ENCODE measurements at places on chromosomes 11 and 22.

DNA sequence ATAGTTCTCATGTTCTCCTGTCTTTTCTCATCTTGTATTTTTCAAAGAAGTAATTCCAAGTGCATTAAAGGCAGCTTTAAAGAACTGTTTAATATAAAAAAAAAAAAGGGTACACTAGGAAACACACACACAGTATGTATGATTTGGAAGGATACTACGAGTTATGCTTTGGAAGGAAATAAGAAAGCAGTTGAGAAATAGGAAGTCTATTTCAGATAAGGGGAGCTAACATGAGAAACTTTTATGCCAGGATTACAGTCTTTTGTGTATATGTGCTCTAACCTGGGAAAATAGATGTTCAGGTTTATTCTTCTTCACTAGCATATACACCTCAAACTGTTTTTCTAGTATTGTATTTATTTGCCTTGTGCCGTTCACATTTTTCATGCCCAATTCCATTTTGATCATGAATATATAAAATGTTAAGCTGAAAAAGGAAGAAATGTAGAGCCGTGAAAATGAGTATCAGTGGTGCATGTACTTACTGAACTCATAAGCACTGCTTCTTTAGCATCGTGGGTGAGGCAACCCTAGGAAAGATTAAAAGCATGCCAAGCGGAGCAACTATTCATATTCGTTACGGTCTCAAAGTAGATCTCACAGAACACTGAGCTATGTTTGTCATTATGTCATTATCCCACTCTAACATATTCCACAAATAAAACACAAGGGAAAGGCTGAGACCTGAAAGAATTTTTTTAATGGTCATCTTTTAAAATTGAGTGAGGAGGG is 59.6 kb downstream of the GUCY1A2 start:
- H3K27ac ChIP-seq: no peak overlapping the region
- H3K4me3 ChIP-seq: no peak overlapping the region
- H3K36me3 ChIP-seq: no peaks in the 10 kb centered on the region
- no peak for DNase-seq
- H3K4me1 ChIP-seq: no peaks in the 10 kb centered on the region

GRCh38 chr11:76823481-76824028 is 37.2 kb upstream of the ACER3 start:
- no peaks in the 10 kb centered on the region for H3K27me3 ChIP-seq
- DNase-seq: no peak
- no peak overlapping the region for H3K4me3 ChIP-seq
- H3K27ac ChIP-seq: no peak overlapping the region
- no peaks in the 10 kb centered on the region for H3K36me3 ChIP-seq
- no peaks in the 10 kb centered on the region for H3K4me1 ChIP-seq

DNA sequence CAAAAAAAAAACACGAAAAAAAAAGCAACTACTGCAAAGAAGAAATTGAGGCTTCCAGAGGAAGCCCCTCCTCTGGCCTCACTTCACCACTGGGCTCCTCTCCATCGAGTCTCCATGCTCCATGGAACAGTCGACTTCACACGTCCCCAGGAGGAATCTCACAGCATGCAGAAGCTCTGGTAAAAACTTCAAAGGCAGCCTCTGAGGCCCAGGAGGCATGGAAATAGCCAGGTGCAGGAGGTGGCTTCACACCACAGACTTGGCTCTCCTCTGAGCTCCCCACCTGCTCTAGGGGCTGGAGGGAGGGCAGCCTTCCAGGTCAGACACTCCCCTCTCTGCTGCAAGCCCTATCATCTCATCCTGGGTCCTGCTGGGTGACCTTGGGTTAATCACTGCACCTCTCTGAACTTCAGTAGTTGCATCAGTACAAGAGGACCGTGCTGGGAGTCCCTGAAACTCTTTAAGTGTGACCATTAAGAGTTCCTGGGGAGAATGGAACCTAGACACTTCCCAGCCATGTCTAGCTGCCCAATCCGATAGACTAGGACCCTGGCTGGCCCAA is 8.2 kb downstream of the PDE2A start:
- H3K27ac ChIP-seq: no peak overlapping the region
- H3K36me3 ChIP-seq: no peaks in the 10 kb centered on the region
- DNase-seq: no peak
- no peaks in the 10 kb centered on the region for H3K4me1 ChIP-seq
- H3K4me3 ChIP-seq: no peak overlapping the region

DNA sequence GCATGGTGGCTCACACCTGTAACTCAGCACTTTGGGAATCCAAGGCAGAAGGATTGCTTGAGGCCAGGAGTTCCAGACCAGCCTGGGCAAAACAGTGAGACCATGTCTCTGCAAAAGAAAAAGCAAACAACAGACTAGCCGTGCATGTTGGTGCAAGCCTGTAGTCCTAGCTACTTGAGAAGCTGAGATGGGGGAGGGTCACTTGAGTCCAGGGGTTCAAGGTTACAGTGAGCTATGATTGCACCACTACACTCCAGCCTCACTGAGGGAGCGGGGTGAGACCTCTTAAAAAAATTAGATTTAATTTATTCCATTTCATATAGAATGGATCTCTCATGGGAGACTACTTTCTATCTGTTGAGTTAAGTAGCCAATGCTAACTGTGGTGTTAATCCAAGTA is 50.4 kb downstream of the DDX10 start:
- DNase-seq: no peak
- no peaks in the 10 kb centered on the region for H3K27me3 ChIP-seq
- H3K4me1 ChIP-seq: no peaks in the 10 kb centered on the region
- peaks cover 29% of the 10 kb centered on the region for H3K36me3 ChIP-seq

DNA sequence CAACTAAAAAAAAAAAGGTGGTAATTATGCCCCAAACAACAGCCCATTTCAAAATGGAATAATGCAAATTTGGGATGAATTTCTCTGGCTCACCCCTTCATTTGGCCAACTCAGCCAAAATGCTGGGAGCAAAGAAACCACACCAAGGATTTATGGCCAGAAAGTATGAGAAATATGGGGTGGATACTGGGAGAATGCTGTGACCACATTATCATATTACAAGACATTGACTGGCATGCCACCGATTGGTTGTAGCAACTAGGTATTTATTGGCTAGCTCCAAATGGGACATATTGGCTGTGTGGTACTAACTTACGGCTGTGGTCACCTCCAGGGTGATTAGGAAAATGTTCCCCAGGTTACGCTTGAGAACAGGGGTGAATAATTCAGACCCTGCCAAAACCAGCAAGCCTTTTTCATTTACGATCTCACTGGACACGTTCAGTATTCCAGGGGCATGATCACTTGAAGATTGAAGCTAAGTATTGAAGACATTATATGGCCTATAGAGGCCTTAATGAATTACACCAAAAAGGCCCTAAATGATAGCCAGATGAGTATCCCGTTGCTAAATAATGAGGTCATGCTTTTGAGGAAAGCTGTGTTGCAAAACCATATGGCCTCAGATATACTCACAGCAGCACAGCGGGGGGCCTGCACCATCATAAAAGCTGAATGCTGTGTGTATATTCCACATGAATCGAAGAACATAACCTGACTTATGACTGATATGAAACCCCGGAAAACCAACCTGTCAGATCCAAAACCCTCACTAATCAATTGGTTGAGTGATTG is 3.8 kb upstream of the FDX1 start:
- H3K36me3 ChIP-seq: no peaks in the 10 kb centered on the region
- DNase-seq: no peak
- H3K4me3 ChIP-seq: no peak overlapping the region
- H3K27ac ChIP-seq: no peak overlapping the region

- no peaks in the 10 kb centered on the region for H3K36me3 ChIP-seq
- H3K4me1 ChIP-seq: no peaks in the 10 kb centered on the region
- DNase-seq: no peak
- H3K27ac ChIP-seq: no peak overlapping the region
- H3K27me3 ChIP-seq: no peaks in the 10 kb centered on the region
- no peak overlapping the region for H3K4me3 ChIP-seq
Measured at GRCh38 chr11:88886796-88887195, 179.0 kb downstream of the GRM5 start.

DNA sequence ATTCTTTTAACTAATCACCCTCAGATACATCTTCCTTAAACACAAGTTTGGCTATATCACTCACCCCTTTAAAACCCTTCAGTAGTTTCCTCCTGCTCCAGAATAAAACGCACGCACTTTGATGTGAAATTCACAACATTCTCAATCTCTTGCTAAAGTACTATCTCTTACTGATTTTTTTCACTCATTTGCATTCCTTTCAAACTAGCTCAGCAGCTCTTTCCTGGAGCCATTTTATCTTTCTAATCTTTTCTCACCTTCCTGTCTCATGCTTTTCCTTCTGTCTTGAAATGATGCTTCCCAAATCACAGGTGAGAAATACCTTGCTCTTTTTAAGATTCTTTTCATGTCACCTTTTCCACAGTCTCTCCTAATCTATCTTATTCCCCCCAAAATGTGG is 1074.4 kb downstream of the DLG2 start:
- no peaks in the 10 kb centered on the region for H3K36me3 ChIP-seq
- H3K4me1 ChIP-seq: no peaks in the 10 kb centered on the region
- DNase-seq: no peak
- no peaks in the 10 kb centered on the region for H3K27me3 ChIP-seq
- no peak overlapping the region for H3K4me3 ChIP-seq

- no peaks in the 10 kb centered on the region for H3K36me3 ChIP-seq
- H3K4me3 ChIP-seq: no peak overlapping the region
- no peaks in the 10 kb centered on the region for H3K4me1 ChIP-seq
- no peaks in the 10 kb centered on the region for H3K27me3 ChIP-seq
- DNase-seq: no peak
Measured at GRCh38 chr11:109308551-109308950, 113.4 kb upstream of the C11orf87 start.

DNA sequence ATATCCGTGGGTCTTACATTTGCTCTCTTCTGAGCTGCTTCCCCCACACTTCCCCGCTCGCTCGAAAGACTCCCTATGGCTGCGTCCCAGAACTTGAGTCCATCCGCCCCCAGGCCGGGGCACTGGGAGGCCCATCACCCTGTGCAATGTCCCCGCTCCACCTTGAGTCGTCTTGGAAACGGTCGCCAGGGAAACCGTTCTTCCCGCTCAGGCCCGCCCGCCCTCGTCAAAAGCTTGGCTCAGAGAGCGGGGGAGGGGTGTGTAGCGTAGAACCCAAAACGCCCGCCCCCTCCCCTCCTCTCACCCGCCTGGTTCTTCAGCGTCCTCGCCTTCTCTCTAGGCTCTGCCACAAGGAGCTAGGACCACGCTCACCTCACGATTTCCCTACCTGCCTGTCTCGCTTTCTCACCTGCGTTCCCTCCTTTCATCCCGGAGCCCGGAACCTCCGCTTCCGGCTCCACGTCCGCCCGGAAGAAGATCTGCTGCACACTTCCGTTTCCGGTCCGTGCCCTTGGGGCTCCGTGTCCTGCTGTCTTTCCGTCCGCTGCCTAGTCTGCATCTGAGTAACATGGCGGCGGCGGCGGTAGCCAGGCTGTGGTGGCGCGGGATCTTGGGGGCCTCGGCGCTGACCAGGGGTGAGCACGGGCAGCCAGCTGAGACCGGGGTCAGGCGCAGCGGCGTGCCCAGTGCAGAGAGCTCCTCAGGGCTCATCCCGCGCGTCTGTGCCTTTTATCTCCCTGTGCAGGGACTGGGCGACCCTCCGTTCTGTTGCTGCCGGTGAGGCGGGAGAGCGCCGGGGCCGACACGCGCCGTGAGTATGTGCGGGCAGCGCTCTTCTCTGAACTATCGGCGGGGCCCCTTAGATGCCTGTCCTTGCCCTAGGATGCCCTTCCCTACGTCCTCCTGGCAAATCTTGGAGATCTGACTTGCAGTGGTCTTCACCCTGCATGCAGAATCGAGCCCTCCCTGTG is at the start of the genes KBTBD4 and NDUFS3:
TSS of gene KBTBD4 (minus strand) at position 447 of the 971 bp plus-strand sequence. CDS start at position 428, 19 bp downstream.
TSS of gene NDUFS3 (plus strand) at position 551 of the 971 bp plus-strand sequence. CDS start at position 569, 18 bp downstream.
- peak within 1 kb of the TSS; percentile 93 for H3K4me3 ChIP-seq
- peaks cover 14% of the 10 kb centered on the region for H3K4me1 ChIP-seq
- H3K27ac ChIP-seq: peak within 1 kb of the TSS; percentile 75
- H3K36me3 ChIP-seq: peaks cover 44% of the 10 kb centered on the region
- peak; percentile 92 for DNase-seq

- H3K27me3 ChIP-seq: no peaks in the 10 kb centered on the region
- no peak for DNase-seq
- no peak overlapping the region for H3K4me3 ChIP-seq
- no peak overlapping the region for H3K27ac ChIP-seq
- no peaks in the 10 kb centered on the region for H3K36me3 ChIP-seq
- peaks cover 2% of the 10 kb centered on the region for H3K4me1 ChIP-seq
Measured at GRCh38 chr11:35923452-35923851, 20.4 kb upstream of the LDLRAD3 start.

- no peaks in the 10 kb centered on the region for H3K36me3 ChIP-seq
- no peak overlapping the region for H3K4me3 ChIP-seq
- H3K27me3 ChIP-seq: no peaks in the 10 kb centered on the region
Measured at GRCh38 chr11:112931703-112932102, 29.5 kb upstream of the NCAM1 start.

- H3K27me3 ChIP-seq: no peaks in the 10 kb centered on the region
- H3K27ac ChIP-seq: no peak overlapping the region
- DNase-seq: no peak
- H3K4me1 ChIP-seq: no peaks in the 10 kb centered on the region
Measured at GRCh38 chr22:37213218-37213855, 1.1 kb upstream of the SSTR3 start.

DNA sequence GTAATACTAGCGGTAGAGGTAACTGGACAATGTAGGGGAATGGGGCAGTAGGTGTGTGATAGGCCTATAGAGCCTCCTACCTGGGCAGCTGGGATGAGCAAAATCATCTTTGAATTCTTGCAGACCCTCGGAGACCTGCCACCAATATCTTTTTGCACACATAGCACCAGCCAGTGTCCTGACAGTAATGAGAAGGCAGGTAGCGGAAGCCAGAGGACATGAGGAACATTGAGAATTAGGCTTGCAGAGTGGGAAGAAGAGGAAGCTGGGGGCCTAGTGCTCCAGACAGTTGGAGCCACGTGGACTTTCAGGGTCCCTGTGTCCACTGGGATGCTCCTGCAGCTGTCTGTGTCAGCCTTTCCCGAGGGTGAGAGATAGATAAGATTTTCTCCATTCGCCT is 17.2 kb upstream of the SYT13 start:
- no peak for DNase-seq
- no peaks in the 10 kb centered on the region for H3K36me3 ChIP-seq
- no peaks in the 10 kb centered on the region for H3K27me3 ChIP-seq
- H3K4me3 ChIP-seq: no peak overlapping the region
- H3K27ac ChIP-seq: no peak overlapping the region
- no peaks in the 10 kb centered on the region for H3K4me1 ChIP-seq

DNA sequence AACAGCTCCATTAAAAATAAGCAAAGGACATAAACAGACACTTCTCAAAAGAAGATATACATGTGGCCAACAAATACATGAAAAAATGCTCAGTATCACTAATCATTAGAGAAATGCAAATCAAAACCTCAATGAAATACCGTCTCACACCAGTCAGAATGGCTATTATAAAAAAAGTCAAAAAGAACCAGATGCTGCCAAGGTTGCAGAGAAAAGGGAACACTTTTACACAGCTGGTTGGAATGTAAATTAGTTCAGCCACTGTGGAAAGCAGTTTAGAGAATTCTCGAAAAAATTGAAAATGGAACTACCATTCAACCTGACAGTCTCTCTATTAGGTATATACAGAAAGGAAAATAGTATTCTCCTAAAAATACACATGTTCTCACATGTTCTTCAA is 102.4 kb upstream of the FIBIN start:
- H3K27ac ChIP-seq: no peak overlapping the region
- DNase-seq: no peak
- H3K27me3 ChIP-seq: no peaks in the 10 kb centered on the region
- no peaks in the 10 kb centered on the region for H3K4me1 ChIP-seq
- H3K4me3 ChIP-seq: no peak overlapping the region

- H3K4me3 ChIP-seq: no peak overlapping the region
- H3K27me3 ChIP-seq: no peaks in the 10 kb centered on the region
- DNase-seq: peak; percentile 95
- H3K27ac ChIP-seq: peak overlapping the region; percentile 90
Measured at GRCh38 chr22:24402460-24403192, 24.8 kb upstream of the ADORA2A start.

GRCh38 chr11:96084610-96085318 is 160.9 kb upstream of the MTMR2 start:
- no peaks in the 10 kb centered on the region for H3K4me1 ChIP-seq
- no peak for DNase-seq
- no peak overlapping the region for H3K4me3 ChIP-seq
- no peaks in the 10 kb centered on the region for H3K27me3 ChIP-seq
- no peaks in the 10 kb centered on the region for H3K36me3 ChIP-seq

All from ascending aorta (tissue), 2 donors.